ENCODE measurements at places on chromosomes 3 and 15.
A peak's percentile ranks its signal among the peaks of the same experiment; 100 is the strongest.

DNA sequence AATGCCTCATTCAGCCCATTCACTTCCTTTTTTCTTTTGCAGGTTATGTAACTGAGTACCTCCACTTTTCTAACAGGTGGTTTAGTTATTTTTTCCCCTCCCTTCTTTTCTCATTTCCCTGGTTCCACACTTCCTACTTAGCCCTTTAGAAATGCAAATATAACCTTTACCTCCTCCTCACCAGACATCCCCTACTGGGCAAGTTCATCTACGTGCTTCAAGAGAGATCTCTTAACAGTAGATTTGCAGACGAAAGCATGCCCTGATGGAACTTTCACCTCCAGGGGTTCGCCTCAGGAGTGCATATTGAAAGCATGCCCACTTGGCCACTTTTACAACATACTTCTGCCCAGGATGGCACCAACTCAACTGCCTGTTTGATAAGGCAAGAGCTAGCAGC, 314.1 kb upstream of the LRRC3B start:
- DNase-seq = no peak

- no peak for DNase-seq
These were observed 10.2 kb upstream of the SKOR1 start for GRCh38 chr15:67815036-67815592.

DNA sequence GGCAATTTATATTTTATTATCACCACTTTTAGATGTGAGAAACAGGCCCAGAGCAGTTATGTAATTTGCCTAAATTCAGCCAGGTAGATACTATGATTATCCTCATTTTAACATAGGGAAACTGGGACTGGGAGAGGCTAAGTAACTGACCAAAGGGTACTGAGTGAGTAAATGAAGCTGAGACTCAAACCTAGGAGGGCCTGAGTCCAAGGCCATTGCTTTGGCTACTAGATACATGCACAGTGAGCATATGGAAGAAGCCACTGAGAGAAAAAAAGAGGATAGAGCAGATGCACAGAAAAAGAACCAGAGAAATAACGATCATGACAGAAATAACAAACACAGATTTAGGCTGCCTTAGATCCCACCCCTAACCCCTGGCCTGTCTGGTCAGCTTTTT, 33.6 kb downstream of the USF3 start:
- DNase-seq = no peak

- no peak for DNase-seq
These were observed 97.7 kb upstream of the ATP2B2 start for GRCh38 chr3:10602769-10603768.

- no peak for DNase-seq
These were observed 363.3 kb downstream of the ULK4 start for GRCh38 chr3:41598402-41599126.

GRCh38 chr3:126119976-126120375, 36.1 kb upstream of the SLC41A3 start:
- no peak for DNase-seq

DNA sequence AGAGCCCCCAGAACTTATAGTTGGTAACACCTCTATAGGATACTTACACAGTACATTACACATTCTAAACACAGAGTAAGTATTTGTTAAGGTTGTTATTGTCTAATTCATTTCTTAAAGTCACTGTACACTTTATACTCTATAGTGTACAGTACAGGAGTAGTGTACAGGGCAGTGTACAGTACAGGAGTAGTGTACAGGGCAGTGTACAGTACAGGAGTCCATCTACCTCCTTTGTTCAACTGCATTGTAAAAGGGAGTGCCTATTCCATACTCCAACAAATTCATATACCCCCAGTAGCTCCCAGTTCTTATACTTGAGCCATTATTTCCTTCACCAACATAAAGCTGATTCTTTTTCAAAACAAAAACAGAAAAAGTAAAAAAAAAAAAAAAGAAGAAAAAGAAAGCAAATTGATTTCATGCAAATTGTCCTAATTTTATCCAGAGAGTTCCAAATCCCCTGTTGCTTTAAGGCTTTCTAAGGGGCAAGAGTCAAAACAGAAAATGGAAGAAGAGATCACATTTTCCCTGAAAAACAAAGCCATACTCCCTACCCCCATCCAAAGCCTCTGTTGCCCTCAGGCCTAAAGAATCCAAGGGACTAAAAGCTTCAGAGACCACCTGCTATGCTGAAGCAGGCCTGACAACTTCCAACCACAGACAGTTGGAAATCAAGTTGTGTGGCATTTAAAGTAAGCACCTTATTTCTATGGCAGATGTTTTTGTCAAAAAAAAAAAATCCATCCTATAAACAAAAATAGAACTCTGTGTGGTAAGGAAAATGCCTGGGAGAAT, 125.6 kb downstream of the PLCH1 start:
- DNase-seq = no peak

- no peak for DNase-seq
These were observed 37.9 kb downstream of the PSTPIP1 start for GRCh38 chr15:77032647-77033416.

DNA sequence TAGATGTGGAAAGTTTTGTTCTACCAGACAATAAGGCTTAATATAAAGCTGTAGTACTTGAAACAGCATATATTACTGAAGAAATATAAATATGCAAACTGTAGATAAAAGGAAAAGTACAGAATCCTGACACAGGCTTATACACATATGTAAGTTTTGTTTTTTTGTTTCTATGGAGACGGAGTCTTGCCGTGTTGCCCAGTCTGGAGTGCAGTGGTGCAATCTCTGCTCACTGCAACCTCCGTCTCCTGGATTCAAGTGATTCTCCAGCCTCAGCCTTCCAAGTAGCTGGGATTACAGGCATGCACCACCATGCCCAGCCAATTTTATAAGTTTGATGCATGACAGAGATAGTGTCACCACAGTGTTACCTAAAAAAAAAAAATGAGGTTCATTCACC, 29.1 kb upstream of the ZNF445 start:
- DNase-seq = no peak

- DNase-seq = no peak
These were observed 654.0 kb upstream of the KCNMB2 start for GRCh38 chr3:177882124-177882648.

DNA sequence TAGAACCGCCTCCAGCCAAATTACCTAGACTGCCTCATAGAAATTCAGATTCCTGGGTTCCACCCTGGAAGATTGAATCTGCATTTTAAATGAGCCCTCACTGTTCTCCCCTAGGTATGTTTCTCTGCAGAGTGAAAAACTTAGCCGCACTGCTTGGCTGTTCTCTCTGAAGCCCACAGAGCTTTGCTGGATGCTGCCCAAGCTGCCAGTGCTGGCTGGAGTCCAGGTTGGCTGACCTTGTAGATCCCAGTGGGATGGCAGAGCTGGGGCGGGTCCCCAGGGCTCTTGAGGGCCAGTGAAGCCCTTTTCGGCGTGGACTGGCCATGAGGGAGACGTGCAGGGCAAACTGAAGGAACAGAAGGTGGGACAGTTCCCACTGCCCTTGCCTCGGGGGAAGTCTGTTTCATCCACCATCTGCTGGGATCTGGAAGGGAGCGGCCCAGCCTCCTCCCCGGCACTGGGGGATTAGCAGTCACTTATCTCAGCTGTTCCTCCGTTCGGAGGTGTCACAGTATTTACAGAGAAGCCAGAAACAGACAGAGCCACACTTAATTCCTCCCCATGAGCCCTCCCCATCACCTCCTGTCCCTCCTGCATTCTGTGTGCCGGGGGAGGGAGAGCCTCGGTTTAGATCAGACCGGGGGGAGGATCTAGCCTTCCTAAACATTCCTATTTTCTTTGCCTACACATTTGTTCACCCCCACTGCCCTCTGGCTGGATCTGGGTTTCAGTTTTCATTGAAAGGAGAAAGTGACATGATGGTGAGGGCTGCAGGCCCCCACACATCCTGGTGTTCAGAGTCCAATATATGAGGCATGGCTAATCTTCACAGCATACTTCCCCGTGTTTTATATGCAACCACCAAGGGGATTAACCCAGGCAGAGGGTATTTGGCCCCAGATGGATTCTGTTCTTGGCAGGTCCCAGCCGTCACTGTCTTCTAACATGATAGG, 4.1 kb upstream of the ACTC1 start:
- DNase-seq = peak; percentile 33

GRCh38 chr15:34621675-34622074, 38.2 kb upstream of the GOLGA8B start:
- DNase-seq = peak; percentile 50

GRCh38 chr15:76376029-76376428, 39.5 kb downstream of the ISL2 start:
- DNase-seq = no peak

- no peak for DNase-seq
These were observed 12.9 kb upstream of the MB21D2 start for GRCh38 chr3:192930577-192930976.

DNA sequence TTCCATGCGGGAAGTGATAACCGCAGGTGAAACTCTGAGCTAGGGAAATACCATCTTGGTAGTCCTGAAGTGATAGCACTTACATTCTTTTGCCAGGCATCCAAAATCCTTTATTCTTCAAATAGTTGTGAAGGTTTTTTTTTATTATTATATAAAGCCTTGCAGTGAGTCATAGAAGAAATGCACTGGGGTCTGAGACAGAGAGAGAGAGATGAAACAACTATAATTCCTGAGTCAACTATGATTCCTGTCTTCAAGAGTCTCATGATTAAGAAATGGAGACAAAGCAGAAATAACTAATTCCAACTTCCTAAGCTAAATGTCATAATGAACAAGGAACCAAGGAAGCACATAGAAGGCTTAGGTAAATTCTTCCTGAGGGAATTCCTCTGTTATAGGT, 495.6 kb downstream of the LPP start:
- peak; percentile 11 for DNase-seq

DNA sequence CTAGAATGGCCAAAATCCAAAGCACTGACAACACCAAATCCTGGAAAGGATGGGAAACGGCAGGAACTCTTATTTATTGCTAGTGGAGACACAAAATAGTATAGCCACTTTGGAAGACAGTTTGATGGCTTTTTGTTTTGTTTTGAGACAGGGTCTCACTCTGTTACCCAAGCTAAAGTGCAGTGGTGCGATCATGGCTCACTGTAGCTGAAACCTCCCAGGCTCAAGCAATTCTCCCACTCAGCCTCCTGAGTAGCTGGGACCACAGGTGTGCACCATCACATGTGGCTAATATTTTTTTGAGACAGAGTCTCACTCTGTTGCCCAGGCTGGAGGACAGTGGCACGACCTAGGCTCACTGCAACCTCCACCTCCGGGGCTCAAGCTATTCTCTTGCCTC, 27.3 kb upstream of the GPR160 start:
- DNase-seq = no peak

DNA sequence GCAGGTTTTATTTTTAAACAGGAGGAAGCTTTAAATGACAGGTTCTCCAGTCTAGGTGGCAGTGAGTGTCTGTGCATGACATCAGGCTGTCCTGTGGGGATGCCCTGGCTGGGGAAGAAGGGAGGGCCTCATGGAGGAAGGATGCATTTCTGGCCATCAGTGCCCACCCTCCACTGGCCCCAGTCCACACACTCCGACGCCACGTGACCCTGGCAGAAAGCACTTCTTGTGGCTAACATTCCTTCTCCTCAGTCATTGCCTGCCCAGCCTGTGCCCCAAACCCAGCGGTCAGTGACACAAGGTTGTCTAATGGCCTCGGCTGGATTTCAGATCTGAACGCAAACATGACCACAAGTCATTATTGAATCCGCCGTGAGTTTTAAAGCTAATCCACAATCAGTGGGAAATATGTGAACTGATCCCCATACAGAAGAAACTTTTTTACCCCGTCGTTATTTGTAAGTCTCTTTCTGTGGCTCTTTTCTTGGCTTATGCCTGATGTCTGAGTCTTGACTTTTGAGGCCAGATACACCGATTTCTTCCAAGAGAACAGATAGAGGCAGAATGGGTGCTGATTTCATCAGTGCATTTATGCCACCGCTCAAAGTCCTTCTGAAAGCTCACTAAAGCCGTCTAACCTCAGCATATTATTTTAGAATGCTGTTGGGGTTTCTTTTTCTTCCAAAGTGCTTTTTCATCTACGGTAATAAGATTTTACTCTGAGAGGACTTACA, 17.3 kb upstream of the LRRK1 start:
- no peak for DNase-seq

GRCh38 chr3:194494951-194495374, 8.2 kb upstream of the ATP13A3 start:
- no peak for DNase-seq

DNA sequence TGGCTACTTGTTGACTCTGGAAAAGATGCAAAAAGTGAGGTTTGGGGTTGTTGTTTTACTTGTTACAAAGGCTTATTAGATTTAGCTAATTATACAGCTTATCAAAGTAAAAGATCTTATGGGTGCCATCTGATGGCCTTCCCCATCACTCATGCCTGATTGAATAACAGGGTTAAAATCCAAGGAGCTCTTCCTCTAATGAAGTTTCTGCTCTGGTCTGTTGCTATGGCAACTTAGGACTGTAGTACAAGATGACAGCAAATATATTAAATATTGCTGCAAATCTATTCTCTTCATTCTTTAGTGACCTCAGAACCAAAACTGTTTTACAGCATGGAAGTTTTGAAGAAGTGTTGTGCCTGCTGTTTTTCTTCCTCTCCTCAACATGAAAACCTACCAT, 45.6 kb upstream of the SRGAP3 start:
- no peak for DNase-seq

- no peak for DNase-seq
These were observed 55.6 kb downstream of the CYP11A1 start for GRCh38 chr15:74311734-74312444.

GRCh38 chr3:102018551-102018950, 169.2 kb downstream of the NFKBIZ start:
- DNase-seq = no peak
